ENCODE measurements at places on chromosomes 4 and X.

DNA sequence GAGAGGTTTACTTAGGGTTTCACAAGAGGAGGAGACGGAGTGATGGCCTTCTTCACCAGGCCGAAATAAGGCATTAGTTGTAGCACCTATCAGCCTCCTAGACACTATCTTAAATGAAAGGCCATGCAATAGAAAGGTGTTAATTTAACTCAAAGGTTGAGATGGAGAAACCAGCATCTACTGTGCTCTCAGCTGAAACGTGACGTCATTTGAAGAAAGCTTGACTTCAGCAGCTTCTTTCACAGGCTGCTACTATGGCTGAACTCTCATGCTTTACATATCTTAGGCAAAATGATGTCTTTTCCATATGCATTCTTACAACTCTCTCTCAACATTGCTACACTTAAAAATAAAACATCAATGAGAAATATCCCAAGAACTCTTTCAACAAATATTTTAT is 99.6 kb downstream of the GUCY2F start:
- DNase-seq: no peak

DNA sequence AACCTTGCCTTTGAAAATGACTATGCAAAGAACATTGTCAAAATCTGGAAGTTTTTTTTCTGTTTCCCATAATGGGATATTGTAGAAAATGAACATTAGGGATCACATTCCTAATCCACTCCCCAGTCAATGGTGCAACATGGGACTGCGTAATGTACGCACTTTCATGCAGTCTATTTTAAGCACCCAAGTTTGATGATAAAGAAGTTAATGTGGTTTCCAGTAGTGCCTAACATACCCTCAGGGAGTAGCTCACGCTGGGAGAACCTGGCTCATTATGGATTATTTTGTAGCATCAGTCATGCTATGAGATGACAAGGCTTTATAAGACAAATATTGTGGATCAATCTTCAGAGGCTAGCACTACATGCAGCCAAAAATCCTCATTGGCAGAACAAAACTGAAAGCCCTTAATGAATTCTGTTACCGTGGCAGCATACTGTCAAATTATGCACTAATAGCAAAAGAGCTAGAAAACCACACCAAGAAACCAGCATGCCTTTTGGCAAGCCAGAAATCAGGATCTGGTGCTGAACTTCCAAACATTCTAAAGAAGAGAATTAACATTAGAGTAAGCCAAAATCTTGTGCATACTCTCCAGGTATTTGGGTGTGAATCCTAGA is 1392.8 kb upstream of the TENM3 start:
- no peak for DNase-seq

DNA sequence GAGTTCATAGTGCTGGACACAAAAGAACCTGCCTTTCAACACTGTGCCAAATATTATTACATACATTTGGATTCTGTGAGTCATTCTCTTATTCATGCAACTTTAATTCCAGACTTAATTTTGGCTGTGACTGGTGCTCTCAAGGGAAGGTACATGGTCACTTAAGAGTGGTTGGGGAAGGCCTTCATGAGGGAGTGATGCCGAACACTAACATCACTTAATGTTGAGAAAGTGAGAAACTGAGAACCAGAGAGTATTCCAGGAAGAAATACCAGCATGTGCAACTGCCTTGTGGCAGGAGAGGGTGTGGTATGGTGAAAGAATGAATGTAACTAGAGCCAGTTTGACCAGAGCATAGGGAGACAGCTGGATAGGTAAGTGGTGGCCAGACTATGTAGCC is 41.5 kb upstream of the FHDC1 start:
- DNase-seq: no peak

GRCh38 chr4:3709846-3710441 is 56.2 kb upstream of the ADRA2C start:
- no peak for DNase-seq

GRCh38 chr4:98630737-98631454 is 27.5 kb downstream of the TSPAN5 start:
- DNase-seq: no peak

GRCh38 chrX:146602246-146602645 is 207.3 kb upstream of the CXorf51B start:
- no peak for DNase-seq

- no peak for DNase-seq
These were observed 343.2 kb upstream of the KLF3 start for GRCh38 chr4:38320833-38321232.

DNA sequence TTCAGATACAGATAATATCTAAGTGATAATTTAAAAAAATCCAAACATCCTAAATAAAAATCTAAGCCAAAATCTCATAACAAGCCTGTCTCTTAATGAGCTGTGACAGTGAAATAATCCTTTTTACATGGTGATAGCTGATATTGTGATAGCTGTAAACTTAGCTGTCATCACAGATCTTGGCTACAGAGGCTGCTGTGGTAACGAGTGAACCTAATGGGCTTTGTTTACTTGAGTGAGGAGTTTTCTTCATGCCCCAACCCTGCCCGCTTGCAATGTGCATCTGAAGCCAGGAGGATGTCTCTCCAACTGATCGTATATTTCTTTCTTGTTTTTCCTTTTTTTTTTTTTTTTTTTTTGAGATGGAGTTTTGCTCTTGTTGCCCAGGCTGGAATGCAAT is 41.5 kb upstream of the YTHDC1 start:
- no peak for DNase-seq

DNA sequence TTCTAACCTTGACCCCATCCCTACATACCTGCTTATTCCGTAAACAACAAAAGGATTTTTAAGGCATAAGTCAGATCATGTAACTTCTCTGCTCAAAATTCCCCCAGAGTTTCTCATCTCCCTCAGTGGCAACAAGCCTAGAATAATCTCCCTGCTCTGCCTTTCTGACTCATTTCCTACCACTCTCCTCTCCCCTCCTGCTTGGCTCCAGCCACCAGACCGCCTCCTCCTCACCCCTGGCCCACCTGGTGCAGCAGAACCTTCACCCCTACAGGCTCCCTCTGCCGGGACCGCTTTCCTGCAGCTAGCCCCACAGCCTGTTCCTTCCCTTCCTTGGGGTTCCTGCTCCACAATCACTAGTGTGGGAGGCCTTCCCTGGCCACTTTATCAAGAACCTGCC is 32.1 kb downstream of the TSPAN5 start:
- DNase-seq: no peak

- DNase-seq: no peak
These were observed 53.2 kb upstream of the C4orf54 start for GRCh38 chr4:99710681-99711345.

GRCh38 chrX:42485601-42486000 is 292.4 kb downstream of the PPP1R2C start:
- DNase-seq: no peak

GRCh38 chr4:158020734-158021346 is 152.0 kb downstream of the GASK1B start:
- no peak for DNase-seq

- DNase-seq: no peak
These were observed 2.7 kb downstream of the GPRASP2 start for GRCh38 chrX:102714994-102715393.

DNA sequence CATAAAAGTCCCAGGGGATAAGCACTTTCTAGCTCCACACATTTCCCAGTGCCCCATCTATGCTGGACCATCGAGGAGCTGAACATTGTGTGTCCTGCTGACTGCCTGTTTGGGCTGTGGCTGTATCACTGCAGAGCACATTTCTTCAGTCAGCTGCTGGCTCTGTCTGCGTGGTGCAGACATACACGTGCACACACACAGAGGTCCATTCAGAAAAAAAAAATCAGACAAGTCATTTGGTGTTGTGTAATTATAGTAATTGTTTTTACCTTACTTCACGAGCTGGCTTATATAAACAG is 1.1 kb upstream of the PDLIM3 start:
- no peak for DNase-seq

GRCh38 chr4:7828011-7828720 is 111.5 kb downstream of the AFAP1 start:
- no peak for DNase-seq

- no peak for DNase-seq
These were observed 32.4 kb downstream of the SAT1 start for GRCh38 chrX:23815376-23815775.

DNA sequence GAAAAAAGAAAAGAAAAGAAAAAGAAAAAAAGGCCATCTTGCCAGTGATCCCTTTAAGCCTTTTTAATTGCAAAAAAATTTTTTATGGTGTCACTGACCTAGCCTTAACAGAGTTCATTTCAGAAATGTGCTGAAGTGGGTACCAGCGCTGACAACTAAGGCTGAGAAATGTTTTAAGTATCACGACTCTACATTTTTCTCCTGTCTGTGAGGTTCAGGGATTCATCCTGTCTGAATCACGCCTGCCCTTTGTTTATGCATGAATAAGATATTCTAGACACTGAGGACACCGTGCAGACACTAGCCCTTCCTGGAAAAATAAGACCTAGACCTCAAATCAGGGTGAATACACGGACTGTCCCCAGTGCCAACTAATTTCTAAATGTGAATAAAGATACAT is 154.4 kb upstream of the NOCT start:
- no peak for DNase-seq

DNA sequence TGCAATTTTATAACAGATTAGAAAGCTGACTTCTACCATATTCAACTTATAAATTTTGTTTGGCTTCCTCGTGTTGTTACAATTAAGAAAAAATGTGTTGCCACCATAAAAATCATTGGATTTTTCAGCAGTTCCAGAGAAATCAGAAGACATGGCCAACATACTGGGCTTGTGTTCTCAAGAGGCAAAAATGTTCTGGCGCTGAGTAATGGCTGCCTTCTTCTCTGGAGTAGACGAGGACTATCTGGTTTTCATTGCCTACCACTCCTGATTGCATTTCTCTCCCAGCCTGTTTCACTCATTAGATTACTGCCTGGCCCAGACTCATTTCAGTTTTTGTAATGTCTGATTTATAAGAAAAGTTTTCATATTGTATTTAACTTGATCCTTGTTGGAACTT is 122.3 kb downstream of the ARHGAP10 start:
- no peak for DNase-seq

GRCh38 chrX:68762766-68763165 is 66.1 kb upstream of the EFNB1 start:
- no peak for DNase-seq

DNA sequence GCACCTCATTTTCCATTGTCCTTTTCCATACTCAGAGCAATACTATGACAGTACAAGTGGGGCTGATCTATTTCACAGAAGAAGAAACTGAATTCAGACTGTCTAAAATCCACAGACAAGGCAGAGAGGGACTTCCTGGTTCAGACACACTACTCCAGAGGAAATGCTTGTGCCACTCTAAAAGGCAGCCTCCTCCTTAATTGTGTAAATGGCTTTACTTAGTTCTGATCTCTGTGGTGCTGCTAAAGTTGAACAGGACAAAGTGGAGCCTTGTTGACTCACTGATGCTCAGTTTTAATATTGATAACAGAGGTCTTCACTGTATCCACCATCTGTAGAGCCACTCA is 122.4 kb downstream of the KIT start:
- no peak for DNase-seq

DNA sequence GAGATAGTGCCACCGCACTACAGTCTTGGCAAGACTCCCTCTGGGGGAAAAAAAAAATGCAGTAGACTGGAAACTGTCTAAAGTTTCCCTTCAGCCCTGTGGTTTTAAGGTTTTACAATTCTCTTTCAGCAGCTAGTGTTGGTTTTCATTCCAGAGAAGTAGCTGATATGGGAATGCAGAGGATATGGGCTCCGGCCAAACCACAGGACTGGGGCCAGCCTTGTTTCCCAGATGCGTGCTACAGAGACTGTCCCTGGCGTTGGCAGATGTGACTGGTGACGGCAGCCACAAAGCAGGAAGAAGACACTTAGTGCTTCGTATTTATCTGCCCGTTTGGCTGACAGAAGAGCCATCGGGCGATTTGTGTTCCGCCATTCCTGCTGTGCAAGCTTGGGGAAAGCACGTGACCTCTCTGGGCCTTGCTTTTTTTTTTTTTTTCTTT is 43.2 kb downstream of the ZBTB49 start:
- DNase-seq: no peak

- no peak for DNase-seq
These were observed 11.7 kb downstream of the PITX2 start for GRCh38 chr4:110610940-110611831.

GRCh38 chrX:264634-265455 is 16.3 kb upstream of the PLCXD1 start:
- no peak for DNase-seq

- DNase-seq: no peak
These were observed 222.0 kb upstream of the ADAMTS3 start for GRCh38 chr4:72791054-72791453.

DNA sequence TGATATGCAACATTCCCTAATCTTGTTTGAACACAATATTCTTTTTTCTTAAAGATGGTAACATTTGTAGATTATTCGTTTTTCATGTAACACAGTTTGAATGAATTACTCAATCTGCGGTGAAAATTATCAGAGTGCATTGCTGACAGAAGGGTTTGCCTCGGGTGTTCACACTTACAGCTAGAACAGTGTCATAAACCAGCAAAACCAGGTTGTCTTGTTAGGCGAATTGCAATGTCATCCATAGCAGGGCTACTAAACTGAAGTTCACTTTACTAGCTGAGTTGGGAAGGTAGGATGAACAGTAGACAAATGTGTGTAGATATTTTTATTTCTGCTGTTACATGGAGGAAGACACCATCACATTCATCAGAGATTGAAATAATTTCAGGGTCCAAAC is 98.9 kb downstream of the SLC39A8 start:
- DNase-seq: no peak

DNA sequence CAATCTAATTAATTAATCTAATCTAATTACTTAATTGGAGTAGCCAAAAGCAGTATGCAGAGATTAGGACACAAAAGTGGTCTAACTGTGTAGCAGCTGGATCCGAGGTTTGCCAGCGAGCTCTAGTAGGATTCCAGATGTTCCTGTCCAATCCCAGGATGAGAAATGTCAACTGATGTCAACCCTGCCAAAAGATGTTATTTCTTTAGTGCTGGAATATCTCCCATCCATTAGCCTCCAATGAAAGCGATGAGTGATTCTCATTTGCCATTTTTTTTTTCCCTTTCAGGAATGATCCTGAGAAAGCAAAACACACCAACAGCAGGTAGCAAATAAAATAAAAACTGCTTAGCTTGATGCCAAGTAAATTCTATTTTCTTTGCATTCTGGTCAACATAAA is 372.9 kb downstream of the STIM2 start:
- DNase-seq: no peak

- DNase-seq: no peak
These were observed 13.6 kb upstream of the FREM3 start for GRCh38 chr4:143713955-143714625.

- DNase-seq: no peak
These were observed 43.7 kb downstream of the NLGN4X start for GRCh38 chrX:6184900-6185515.

- no peak for DNase-seq
These were observed 124.3 kb upstream of the STX18 start for GRCh38 chr4:4666187-4666586.

GRCh38 chrX:133033010-133033409 is 63.9 kb downstream of the USP26 start:
- no peak for DNase-seq

DNA sequence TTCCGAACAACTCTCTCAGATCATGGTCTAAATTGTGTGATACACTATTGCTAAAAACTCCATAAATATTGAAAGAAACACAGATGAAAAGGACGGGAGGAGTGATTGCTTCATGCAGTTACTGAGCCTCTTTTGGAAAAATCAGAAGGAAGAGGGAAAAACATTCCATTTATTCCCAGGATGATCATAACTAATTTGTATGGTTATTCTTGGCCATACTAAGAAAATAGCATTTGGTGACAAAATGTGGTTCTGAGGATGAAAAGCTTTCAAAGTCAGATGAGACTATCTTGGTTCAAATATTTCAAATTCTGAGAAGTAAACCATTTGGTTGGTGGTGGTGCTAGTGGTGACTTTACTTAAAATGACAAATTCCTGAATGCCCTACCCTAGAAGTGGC is 305.4 kb upstream of the LDB2 start:
- DNase-seq: no peak

- no peak for DNase-seq
These were observed 520.5 kb downstream of the PPARGC1A start for GRCh38 chr4:23369331-23369730.
